RPMI7951 (cell line): ENCODE measurements at places on chromosomes 4 and X. TPM values are rescaled to one million over a fixed set of nuclear protein-coding genes. Genes with fewer than 3 reads are reported as not detected.

Gene MXD4
- 16.2 and 17.2 TPM in 2 replicates for total RNA-seq

Gene EFHC2
- 0.60 TPM in 1 of 2 replicates, not detected in the other for total RNA-seq

- no peak for DNase-seq
Measured at GRCh38 chr4:154044742-154045485, 256.0 kb upstream of the SFRP2 start.

- no peak for DNase-seq
Measured at GRCh38 chr4:110860125-110860524, 237.2 kb upstream of the PITX2 start.
